ENCODE measurements at places on chromosomes 7 and 10. TPM values are rescaled to one million over a fixed set of nuclear protein-coding genes. Genes with fewer than 3 reads are reported as not detected.

CCDC6 gene
- 36.8 TPM for total RNA-seq

DOCK4 gene
- 164 TPM for total RNA-seq

TRIM50 gene
- not detected for total RNA-seq

TMEM140 gene
- 26.5 TPM for total RNA-seq

GLI3 gene
- 30.3 TPM for total RNA-seq

DNA sequence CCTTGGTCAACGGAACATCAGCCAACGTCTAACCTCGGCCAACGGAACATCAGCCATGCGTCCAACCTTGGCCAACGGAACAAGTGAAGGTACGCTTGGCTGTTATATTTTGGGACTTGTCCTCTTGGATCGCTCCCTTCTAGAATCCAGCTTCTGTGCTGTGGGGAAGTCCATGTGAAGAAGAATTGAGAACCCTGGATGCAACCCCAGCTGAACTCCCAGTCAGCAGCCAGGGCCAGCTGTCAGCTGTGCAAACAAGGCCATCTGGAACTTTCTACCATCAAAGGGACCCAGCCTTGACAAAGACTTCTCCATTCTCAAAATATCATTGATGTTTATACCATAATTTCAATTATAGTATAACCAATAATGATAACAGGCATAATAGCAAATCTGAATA lies 43.3 kb upstream of the ITGA8 start:
- no peak for DNase-seq

DNA sequence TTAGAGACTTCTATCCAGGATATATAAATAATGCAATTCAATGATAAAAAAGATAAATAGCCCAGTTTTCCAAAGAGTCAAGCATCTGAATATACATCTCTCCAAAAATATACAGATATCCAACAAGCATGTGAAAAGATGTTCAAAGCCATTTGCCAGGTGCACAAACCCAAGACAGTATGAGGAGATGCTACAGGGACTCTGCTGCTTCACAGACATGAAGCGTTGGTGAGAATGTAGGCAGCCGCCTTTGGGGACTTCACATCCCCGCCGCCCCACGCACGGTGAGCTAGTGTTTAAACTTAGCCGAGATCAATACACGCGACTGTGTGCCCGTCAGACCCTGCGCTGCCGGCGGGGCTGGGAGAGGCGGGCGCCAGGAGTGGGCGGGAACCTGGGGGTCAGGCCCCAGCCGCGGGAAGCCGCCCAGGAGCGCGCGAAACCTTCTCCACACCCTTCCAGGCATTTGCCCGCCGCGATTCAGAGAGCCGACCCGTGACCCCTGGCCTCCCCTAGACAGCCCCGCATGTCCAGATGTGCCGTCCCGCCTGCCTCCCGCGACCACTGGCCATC lies 927 bp upstream of the ALOX5 start:
- no peak for DNase-seq

ADO gene
- 14.5 TPM for total RNA-seq

DNA sequence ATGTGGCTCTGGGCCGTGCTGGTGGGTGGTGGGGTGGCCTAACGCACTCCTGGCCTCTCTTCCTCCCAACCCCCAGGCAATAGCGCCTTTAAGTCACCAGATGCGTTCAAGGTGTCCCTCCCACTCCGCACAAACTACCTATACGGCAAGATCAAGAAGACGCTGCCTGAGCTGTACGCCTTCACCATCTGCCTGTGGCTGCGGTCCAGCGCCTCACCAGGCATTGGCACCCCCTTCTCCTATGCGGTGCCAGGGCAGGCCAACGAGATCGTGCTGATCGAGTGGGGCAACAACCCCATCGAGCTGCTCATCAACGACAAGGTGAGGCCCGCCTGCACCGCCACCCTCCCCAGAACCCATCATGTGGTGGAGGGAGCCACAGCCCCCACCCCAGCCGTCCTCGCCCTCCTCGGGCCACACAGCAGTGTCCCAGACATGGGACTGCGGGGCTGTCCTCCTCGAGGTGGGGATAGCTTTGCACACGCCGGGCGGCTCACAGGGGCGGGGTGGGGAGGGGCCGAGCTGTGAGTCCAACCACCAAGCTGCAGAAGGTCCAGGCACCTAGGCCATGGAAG lies 7.8 kb downstream of the NPTX2 start:
- no peak for DNase-seq

Measured in endothelial cell of umbilical vein (primary cell).